SK-MEL-5 (cell line): ENCODE measurements at places on chromosomes 7 and 10. TPM values are rescaled to one million over a fixed set of nuclear protein-coding genes. Genes with fewer than 3 reads are reported as not detected.

Gene HMX3
- total RNA-seq, result 0.32 and 1.6 TPM in 2 replicates

Gene ADCY1
- total RNA-seq, result 39.9 and 41.4 TPM in 2 replicates

Gene PAPSS2
- total RNA-seq, result 69.3 and 71.8 TPM in 2 replicates

Gene PON1
- total RNA-seq, result 0.16 TPM in 1 of 2 replicates, not detected in the other

Gene ARHGAP22
- total RNA-seq, result 0.24 TPM in 2 replicates

Gene ADARB2
- 0.56 and 0.90 TPM in 2 replicates for total RNA-seq

Gene SLC26A4
- total RNA-seq, result 16.7 and 17.9 TPM in 2 replicates

Gene PITX3
- total RNA-seq, result not detected in 2 replicates

Gene AHR
- total RNA-seq, result 96.1 and 106 TPM in 2 replicates

Gene TMEM225B
- 0.53 TPM in 1 of 2 replicates, not detected in the other for total RNA-seq

Gene VWDE
- 0.16 and 0.32 TPM in 2 replicates for total RNA-seq

Gene OPN4
- total RNA-seq, result not detected in 2 replicates

Gene GJC3
- total RNA-seq, result 0.29 and 1.0 TPM in 2 replicates

Gene IFIT1B
- total RNA-seq, result not detected in 2 replicates
